Fibroblast of skin of abdomen (primary cell): ENCODE measurements at places on chromosomes 11 and 22.
A peak's percentile ranks its signal among the peaks of the same experiment; 100 is the strongest.

- no peak for DNase-seq
Measured at GRCh38 chr11:123235117-123235655, 40.1 kb upstream of the CLMP start.

DNA sequence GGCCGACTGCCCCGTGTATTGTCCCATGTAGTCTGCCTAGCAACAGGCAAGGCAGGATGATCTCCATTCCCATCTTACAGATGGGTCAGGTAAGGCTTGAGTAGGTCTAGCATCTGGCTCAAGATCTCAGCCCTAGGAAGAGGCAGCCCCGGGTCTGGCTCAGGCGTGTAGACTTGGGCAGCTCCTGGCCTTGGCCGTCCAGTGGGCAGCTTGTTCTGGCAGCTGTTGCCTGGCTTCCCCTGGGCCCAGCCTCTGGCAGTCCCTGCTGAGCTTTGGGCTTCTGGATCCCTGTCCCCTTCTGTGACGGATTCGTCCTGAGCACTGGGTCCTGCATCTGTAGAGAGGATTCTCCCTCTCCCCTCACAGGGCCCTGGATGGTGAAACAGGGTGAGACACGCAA lies 72.4 kb downstream of the MPPED1 start:
- no peak for DNase-seq

DNA sequence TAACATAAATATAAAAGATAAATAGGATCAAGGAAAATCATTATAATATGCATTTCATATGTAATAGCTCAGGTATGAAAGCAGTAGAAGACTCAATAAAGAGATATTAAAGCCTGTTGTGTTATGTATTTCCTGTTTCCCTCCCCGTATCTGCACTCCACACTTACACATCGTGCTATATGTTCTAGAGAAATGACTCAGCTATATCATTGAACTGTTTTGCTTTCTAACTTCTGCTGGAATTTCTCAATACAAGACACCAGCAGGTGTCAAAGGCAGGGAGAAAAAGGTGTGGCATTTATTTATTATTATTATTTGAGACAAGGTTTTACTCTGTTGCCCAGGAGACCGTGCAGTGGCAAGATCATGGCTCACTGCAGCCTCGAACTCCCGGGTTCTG lies 842.8 kb upstream of the CNTN5 start:
- no peak for DNase-seq

- peak; percentile 89 for DNase-seq
Measured at GRCh38 chr22:41563051-41563711, 2.4 kb downstream of the CSDC2 start.

GRCh38 chr11:71200761-71201160 lies 51.6 kb downstream of the SHANK2 start:
- no peak for DNase-seq

GRCh38 chr11:105854269-105854668 lies 167.8 kb downstream of the MSANTD4 start:
- no peak for DNase-seq

DNA sequence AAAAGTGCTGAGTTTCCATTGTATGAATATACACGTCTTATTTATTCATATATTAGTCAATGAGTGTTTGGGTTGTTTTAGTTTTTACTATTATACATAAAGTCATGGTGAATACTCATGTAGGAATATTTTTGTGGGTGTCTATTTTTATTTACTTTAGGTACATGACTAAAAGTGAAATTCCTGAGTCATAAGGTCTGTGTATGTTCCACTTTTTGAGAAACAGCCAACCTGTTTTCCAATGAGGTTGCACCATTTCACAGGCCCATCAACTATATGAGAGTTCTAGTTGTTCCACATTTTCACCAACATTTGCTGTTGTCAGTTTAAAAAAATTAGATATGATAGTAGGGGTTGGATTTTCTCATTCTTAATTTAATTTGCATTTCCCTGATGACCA lies 6.6 kb upstream of the OR6X1 start:
- DNase-seq = no peak

GRCh38 chr22:25628494-25628893 lies 64.0 kb downstream of the GRK3 start:
- no peak for DNase-seq

DNA sequence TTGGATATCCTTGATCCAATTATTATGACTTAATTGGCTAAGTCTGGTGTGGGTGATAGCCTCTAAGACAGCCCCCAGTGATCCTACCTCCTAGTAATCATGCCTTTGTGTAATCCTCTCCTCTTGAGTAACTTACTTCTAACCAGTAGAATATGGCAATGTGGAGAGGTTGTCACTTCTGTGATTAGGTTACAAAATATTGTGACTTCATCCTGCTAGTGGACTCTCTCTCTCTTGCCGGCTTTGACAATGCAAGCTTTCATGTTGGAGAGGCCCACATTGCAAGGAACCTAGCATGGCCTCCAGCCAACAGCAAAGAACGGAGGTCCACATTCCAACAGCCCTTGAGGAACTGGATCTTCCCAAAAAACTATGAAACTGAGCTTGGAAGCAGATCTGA lies 19.5 kb downstream of the YPEL4 start:
- DNase-seq = no peak

DNA sequence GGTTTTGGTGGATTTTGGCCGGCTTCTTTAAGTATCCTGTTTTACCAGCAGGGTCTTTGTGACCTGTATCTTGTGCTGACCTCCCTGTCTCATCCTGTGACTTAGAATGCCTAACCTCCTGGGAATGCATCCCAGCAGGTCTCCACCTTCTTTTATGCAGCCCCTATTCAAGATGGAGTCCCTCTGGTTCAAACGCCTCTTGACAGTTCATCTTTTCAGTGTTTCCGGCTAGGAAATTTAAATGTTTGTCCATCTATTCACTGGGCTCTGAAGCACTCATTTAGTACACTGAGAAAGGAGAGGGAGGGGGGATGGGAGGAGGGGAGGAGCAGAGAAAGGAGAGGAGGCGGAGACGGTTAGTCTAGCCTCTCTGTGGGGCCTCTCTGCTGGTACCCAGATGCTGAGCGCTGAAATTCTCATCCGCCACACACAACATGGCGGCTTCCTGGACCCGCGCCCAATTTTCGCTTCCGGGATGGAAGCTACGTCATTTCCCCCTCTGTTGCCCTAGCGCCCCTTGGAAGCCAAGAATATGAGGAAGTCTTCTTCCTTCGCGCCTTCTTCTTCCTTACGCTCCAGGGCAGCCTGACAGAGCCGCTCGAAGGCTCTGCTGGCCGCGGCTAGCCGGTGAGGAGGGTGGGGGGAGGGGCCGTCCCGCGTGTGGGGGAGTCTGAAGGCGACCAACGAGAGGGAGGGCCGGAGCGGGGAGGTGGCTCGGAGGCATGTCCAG lies 69.0 kb upstream of the SYT13 start:
- peak; percentile 74 for DNase-seq

- DNase-seq = no peak
Measured at GRCh38 chr22:26053737-26054316, 115.4 kb upstream of the SEZ6L start.

- no peak for DNase-seq
Measured at GRCh38 chr11:125020342-125020741, 42.8 kb upstream of the SLC37A2 start.

DNA sequence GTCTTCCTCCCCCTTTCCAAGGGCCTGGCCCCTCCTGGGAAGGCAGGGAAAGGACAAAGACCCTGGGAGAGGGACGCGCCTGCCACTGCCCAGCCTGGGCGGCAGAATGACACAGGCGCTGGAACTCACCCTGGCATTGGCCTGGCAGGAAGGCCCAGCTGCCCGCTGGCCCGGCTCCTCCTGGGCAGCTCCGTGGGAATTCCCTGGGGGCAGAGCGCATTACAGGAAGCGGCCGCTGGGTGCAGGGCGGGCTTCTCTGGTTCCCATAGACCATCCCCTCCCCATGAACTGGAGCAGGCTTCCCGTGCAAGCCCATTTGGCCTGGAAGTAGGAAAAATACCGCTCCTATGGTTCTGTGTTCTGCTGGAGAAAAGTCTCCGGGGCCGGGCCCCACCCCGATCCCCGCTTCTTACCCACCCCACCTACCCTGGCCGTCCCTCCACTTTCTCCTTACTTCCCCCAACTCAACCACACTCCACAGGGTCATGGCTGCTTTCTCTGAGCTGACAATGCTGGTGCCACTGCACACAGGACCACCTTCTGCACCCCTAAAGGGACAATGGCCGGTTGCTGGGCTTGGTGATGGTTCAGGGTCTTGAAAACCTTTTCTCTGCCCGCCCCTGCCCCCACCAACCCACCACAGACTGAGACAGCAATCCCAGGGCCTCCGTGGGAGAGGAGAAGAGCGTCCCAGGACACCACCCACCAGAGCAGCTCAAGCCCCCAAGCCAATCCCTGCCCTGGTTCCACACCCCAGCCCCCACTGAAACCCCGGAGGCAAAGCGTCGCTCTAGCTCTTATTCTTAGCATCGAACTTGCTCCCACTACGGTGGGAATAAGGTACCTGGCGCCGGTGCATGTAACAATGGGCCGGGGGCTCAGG lies 58.9 kb downstream of the LINC01488 start:
- DNase-seq = no peak

GRCh38 chr11:33514079-33514925 lies 186.3 kb downstream of the C11orf91 start:
- no peak for DNase-seq

DNA sequence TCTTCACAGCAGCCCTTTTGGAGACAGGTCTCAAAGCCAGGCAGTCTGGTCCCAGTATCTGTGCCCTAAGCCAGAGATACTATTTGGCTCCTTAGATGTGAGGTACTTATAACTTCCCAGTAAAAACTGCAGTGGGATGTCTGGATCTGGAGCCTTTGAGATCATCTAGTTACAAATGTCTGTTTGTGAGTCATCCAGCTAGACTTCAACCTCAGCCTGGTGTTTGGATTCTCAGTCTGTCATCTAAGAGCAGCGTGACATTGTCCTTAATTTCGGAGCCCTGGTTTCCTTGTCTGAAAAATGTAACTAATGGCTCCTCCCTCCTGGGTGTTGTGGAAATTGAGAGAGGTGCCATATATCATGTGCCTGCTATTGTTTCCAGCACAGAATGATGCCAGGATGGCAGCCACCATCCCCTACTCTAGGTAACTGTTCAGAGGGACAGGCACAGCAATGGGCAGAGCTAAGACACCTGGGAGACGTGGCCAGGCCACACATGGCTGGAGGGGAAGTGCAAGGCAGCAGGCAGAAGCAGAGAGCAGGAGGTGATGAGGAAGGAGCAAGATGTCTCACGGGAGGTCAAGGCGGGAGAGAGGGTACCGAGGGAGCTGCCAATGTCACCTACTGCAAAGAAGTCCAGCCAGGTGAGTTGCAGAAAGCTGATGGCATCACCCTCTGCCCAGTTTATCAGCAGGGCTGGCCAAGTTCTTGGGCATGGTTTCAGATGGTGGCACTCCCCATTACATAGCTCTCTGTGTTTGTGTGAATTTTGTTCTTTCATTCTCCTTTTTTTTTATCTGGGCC lies 20.6 kb upstream of the ST3GAL4 start:
- DNase-seq = peak; percentile 57

DNA sequence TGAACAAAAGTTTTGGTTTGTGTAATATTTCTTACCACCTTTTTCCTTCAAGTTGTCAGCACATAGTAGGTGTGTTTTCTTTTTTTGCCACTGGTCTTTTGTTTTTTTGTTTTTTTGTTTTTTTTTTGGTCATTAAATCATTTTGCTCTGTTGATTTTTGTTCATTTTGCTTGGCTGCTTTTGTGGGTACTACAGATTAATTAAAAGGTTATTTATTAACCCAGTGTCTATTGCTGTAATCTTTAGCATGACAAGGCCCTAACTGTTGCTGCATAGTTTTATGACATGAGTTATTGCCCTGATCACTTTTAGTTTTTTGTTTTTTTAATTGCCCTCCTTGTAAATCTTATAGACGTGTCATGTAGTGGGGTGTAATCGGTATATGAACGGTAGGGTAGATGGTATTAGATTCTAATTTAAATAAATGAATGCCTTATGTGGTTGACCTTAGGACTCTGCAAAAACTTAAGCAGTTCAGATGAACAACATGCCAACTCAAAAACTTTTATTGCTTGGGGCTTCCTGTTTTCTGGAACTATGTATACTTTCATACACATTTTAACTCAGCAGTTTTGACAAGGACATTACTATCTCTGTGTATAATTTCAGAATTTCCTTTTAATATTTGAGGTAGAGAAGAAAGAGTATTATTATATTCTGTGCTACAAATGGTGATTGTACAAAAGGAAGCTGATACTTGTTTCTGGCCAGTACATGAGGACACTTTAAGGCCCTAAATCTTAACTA lies 7.9 kb downstream of the EWSR1 start:
- DNase-seq = no peak

DNA sequence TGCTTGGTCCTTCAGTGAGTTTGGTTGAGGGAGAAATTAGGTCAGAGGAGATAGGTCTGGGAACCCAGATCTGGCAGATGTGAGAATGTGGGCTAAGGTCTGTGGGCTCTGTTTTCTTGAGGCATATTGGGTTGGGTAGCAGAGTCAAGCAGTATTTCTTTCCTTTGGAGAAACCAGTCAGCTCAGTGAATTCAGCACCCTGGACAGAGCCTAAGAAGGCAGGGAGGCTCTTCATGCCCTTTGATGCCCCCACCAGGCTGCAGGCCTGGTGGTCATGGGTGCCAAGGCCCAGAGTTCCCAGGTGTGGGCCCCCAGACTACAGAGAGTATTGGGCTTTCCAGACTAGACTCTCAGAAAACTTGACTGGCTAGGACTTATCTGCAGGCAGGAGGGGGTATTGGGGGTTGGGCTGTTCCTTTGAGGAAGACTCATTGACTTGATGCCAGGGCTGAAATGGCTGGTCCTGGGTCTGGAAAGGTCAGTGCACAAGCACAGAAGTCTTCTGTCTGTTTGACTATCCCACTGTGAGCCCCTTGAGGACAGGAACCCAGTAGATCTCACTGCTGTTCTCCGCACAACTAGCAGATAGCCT lies 45.3 kb upstream of the NECTIN1 start:
- peak; percentile 42 for DNase-seq

DNA sequence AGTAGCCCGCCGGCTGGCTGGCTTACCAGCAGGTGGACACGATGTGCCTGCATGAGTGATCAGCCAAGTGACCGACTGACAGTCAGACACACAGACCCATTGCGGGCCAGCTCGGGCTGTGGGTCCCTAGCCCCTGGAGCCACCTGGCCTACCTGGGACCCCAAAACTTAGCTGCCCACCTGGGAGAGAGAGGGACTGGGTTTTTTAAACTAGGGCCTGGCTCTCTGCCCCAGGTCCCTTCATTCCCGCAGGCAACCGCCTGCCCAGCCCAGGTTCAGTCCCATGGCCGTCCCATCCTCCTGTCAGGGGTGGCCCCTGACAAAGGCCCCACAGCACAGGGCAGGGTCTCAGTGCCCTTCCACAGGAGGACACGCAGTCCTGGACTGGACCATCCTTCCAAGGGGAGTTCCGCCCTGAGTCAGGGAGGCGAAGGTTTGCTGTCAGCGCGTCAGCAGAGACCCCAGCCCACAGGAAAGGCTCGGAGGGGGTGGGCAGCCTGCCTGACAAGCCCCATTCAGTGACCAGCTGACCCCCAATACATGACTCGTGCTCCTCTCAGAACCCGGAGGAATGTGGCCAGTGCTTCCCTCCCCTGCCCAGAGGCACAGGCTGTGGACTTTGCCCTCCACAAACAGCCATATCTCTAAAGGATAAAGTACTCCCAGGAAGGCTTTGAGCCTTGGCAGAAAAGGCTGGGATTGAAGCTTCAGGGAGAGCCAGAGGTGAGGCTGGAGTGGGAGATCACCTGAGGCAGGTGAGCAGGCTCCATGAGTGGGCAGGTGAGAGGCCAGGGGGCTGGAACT lies 8.4 kb downstream of the SLCO2B1 start:
- no peak for DNase-seq

- no peak for DNase-seq
Measured at GRCh38 chr11:116261606-116262005, 511.2 kb downstream of the BUD13 start.

GRCh38 chr22:37485395-37486223 lies 575 bp downstream of the MFNG start:
- no peak for DNase-seq
